ENCODE measurements at places on chromosomes 2 and 18. TPM values are rescaled to one million over a fixed set of nuclear protein-coding genes. Genes with fewer than 3 reads are reported as not detected.

The CHRNG gene
- total RNA-seq: not detected

The SLC19A3 gene
- total RNA-seq: not detected

The SULT1C4 gene
- 82.8 TPM for total RNA-seq

The CFAP53 gene
- 0.31 TPM for total RNA-seq

The GGCX gene
- total RNA-seq: 21.2 TPM

Data from bladder microvascular endothelial cell (primary cell).